ENCODE measurements at places on chromosomes 4 and X.

DNA sequence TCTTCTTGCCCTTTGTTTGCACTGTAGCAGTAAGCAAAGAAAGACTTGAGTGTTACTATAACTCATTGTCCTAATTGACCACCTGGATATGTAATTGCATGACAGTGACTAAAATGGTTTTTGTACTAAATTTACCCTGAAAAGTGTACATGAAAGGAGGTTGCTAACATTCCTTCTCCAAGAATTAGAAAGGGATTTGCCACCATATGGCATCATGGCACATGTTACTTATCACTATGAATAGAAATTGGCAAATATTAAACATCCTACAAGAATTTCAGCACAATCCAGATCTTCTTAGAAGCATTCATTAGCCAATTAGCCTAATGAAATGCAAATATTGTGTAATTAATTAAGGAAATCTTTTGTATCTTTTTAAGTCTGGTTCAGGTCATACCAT lies 834.2 kb downstream of the STPG2 start:
- DNase-seq = no peak

- peak; percentile 19 for DNase-seq
Observed at GRCh38 chrX:11532291-11533078, 133.2 kb downstream of the ARHGAP6 start.

- no peak for DNase-seq
Observed at GRCh38 chr4:7956934-7957656, 17.4 kb upstream of the AFAP1 start.

- no peak for DNase-seq
Observed at GRCh38 chrX:148380650-148381561, 119.5 kb upstream of the AFF2 start.

DNA sequence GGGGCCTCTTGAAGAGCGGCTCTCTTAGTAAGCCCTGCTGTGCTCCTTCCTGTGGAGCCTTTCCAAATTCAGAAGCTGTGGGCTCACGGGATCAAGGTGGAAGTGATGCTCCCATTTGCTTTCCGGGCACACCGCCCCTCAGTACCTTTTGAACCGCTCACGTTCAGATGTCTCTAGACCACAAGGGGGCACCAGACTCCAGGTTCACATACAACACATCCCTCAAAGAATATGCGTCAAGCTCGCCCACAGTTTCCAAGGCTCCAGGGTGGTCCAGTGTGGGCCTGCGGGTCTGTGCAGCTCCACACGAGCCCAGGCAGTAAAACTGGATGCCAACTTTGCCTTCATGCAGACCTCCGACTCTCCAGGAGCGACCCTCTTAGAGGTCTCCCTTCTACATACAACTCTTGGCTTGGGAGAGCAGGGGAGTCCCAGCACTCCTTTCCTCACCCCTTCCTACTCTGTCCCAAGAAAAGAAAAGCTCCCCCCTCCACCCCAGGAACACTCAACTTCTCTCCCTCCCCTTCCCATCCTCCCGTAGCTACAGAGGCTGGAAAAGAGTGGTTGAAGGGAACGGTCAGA lies 11.0 kb downstream of the SUPT20HL1 start:
- peak; percentile 38 for DNase-seq

DNA sequence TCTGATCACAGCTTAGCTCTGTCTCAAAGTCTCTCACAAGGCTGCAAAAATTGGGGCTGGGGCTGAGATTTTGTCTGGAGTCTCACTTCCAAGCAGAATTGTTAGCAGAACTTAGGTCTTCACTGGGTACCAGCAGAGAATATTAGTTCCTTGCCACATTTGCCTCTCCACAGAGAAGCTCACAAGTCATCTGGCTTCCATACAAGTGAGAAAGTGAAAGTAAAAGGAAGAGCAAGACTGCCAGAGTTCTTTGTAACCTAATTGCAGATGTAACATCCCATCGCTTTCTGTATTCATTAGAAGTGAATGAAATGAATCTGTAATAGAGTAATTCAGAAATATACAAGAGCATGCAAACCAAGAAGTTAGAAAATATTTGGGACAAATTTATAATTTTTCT lies 624.1 kb upstream of the GNPDA2 start:
- no peak for DNase-seq

GRCh38 chr4:6272863-6273660 lies 3.4 kb downstream of the WFS1 start:
- no peak for DNase-seq

DNA sequence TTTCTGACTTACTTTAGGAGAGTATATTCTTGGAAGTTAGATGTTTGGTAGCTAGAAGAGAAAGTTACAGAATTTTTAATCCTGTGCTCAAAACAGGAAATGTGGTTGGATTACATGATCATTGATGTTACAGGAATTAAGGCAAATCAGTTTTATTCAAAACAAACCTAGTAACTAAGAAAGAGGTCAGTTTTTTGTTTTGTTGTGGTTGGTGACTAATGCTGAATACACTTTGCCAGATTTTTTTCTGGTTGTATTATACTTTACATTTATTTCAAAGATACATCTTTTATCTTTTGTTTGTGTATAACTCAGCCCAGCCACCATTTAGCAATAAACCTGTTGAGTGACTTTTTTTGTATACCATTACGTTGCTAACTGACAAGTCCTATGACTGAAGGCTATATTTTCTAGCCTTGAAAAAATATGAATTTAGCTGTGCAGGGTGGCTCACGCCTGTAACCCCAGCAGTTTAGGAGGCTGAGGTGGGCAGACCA lies 116.7 kb downstream of the KLHL8 start:
- DNase-seq = no peak

GRCh38 chr4:147971116-147971515 lies 239.2 kb downstream of the ARHGAP10 start:
- DNase-seq = no peak

GRCh38 chrX:30812326-30812725 lies 76.7 kb downstream of the TAB3 start:
- DNase-seq = no peak

Data from hematopoietic multipotent progenitor cell treated with erythropoietin and hydrocortisone succinate and interleukin-3 and kit ligand, for 17 days (in vitro differentiated cells).